ENCODE measurements at places on chromosomes 13 and 19.

GRCh38 chr13:112392719-112393118 is 16.6 kb downstream of the SPACA7 start:
- no peak for DNase-seq

- no peak for DNase-seq
Measured at GRCh38 chr13:39100996-39101738, 62.9 kb downstream of the NHLRC3 start.

DNA sequence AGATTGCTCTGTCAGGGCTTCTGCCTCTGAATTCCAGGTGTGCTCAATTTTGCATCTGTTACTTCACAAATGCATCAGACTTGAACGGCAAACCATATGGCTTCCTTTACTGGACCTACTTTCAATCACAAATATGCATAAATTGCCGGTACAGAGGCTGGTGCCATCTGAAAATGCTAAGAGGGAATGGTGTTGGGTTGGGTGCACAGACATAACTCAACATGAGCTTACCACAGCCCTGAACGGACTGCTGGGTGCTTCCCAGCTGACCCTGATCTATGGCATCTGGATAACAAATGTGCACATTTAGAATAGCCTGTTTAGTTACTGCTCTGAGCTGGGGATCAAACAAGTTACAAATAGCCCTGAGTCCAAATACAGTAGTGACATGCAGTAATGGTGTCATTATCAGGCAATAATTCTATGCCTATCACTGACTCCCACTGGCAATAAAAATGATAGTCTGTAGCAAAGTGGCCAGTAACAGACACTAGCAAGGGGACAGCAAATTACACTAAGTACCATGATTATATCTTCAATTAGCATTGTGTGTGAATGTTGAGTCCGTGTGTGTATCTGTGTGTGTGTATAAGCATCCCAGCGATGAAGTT is 927.3 kb downstream of the DIAPH3 start:
- DNase-seq: no peak

- no peak for DNase-seq
Measured at GRCh38 chr13:60571571-60571970, 174.6 kb downstream of the TDRD3 start.

DNA sequence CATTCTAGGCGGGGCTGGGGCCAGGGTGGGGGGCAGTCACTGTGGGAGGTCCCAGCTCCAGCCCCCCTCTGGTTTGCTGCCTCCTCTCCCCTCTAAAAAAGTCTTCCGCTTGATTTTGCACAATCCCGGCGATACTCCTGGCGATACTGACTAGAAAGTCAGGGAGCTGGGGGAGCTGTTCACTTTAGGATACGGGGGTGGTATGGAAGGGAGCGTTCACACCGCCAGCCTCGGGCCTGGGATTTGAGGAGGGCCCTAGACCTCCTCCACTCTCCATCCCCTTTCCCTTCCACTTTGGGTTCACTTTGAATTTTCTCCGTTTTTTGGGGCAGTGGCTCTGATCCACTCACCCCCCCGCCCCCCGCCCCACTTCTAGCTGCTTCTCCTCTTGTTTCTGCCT is 35.0 kb downstream of the KEAP1 start:
- no peak for DNase-seq

DNA sequence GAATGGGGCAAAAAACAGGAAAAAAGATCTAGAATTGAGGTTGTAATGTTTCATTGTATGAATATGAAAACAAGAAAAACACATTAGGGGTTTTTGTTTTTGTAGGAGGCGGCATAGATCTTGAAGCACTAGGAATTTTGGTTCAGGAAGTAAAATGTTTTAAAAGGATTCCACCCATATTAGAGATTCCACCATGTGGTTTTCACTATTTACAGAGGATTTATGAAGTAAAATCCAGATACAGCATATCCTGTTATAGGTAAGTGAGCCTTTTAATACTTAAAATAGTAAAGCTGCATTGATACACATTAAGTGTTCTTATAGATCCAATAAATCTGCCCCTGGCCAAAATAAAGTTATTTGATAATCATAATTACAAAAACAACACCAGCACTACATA is 61.4 kb downstream of the MICU2 start:
- DNase-seq: no peak

- DNase-seq: no peak
Measured at GRCh38 chr19:2233601-2234280, 2.4 kb downstream of the PLEKHJ1 start.

DNA sequence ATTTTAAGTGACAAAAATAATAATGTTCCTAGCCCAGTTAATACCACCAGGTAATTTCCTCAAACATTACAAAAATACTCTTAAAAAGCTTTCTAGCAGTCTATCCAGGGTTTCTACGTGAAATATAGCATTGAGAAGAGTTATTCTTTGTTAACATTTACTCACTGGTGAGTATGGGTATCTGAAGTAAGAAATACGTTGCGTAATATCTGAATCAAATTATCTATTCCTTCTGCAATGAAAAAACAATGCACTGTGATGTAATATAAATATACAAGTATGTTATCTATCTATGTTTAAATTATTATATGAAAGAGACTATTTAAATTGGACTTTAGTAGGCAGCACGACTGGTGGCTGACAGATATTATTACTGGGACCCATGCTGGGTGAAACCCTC is 5.7 kb upstream of the IGFL2 start:
- DNase-seq: no peak

DNA sequence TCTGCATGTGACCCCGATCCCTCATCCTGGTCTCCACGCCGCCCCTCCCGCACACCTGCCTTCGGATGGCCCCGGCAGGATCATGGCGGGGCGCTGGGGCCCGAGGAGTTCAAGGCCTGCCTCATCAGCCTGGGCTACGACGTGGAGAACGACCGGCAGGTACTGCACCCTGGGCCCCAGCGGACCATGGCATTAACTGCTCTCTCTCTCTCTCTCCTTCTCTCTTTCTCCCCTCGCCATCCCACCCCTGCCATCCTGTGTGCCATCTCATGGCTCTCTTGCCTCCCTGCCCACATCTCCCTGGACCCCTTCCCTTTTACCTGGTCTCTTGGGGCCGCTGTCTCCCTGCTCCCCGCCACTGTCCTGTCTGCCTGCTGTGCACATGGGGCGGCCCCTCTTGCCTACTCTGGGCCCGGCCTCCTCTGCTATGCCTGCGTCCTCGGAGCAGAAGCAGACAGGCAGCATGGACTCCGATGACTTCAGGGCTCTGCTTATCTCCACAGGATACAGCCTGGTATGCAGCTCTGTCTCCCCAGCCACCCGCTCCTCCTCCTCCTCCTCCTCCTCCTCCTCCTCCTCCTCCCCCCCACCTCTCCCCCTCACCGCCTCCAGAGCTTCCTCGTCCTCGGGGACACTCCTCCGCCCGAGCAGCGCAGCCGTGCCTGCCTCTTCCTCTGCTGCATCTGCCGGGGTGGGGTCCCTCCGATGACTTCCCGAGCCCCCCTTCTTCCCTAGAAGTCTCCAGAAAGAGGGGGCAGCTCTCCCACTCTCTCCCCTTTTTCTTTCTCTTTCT is 16.2 kb downstream of the CAPN12 start:
- no peak for DNase-seq

GRCh38 chr13:38951525-38952313 is 38.9 kb downstream of the STOML3 start:
- no peak for DNase-seq

- DNase-seq: no peak
Measured at GRCh38 chr13:97192166-97192565, 30.0 kb upstream of the MBNL2 start.

DNA sequence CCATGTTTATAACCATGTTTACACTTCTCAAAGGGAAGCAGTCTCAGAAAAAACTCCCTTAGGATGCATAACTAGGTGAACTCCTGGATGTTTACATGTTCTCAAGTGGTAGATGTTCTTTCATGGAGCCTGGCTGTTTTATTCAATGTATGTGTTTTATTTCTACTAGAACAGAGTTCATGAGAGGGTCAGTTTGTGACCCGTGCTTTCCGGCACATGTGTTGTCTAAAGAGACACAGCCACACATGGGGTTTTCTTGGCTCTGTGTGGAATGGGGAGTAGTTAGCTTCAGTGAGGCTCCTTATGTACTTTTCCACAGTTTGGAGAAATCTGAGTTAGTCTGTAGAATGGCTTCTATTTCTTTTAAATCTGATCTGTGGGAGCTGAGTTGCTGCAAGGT is 60.9 kb downstream of the ATP8A2 start:
- DNase-seq: no peak

DNA sequence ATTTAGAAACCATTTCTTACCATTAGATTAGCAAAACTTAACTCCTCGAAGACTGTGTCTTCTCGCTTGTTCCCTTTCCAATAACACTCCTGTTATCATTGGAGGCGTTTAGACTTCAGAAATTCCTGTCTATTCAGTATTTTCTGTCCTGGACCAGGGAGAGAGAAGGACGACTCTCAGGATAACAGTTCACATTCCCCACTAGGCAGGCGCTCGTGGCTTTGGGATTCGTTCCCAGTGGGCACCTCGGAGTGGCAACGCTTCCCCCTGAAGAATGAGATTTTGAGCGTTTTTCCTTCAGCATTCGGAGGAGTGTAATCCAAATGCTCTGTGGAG is 429 bp upstream of the ZNF225 start:
- no peak for DNase-seq

GRCh38 chr13:72390909-72391308 is 336.5 kb downstream of the MZT1 start:
- no peak for DNase-seq

DNA sequence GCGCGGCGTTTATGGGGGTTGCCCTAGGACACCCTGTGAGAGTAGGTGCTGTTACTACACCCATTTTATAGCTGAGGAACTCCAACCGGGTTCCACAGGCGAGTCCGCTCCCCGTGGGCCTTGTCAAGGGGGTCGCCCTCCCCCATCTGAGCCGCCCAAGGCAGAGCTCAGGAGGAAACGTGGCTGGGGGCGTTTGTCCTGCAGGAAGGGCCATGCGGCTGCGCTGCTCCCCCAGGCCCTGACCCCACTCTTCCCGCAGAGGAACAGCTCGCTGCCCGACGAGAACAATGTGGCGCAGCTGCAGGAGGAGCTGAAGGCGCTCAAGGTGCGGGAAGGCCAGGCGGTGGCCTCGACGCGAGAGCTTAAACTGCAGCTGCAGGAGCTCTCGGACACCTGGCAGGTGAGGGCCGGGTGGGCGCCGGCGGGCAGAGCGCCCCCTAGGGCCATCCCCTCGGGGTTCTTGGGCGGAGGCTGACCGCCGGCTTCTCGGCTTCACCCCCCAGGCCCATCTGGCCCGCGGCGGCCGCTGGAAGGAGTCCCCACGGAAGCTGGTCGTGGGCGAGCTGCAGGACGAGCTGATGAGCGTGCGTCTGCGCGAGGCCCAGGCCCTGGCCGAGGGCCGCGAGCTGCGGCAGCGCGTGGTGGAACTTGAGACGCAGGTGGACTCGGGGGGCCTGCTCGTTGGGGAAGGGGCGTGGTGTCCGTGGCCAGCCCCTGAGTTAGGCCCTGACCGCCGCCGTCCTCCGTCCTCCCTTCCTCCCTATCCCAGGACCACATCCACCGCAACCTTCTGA is 12.4 kb downstream of the PRR36 start:
- DNase-seq: no peak

- no peak for DNase-seq
Measured at GRCh38 chr19:51572410-51572809, 1.3 kb downstream of the ZNF175 start.

GRCh38 chr13:30142486-30143211 is 164.7 kb downstream of the KATNAL1 start:
- no peak for DNase-seq

- no peak for DNase-seq
Measured at GRCh38 chr13:99320693-99321481, 13.7 kb upstream of the GPR183 start.

GRCh38 chr13:21228738-21229137 is 52.3 kb downstream of the MRPL57 start:
- no peak for DNase-seq

GRCh38 chr19:31408460-31409124 is 59.4 kb upstream of the TSHZ3 start:
- DNase-seq: no peak

DNA sequence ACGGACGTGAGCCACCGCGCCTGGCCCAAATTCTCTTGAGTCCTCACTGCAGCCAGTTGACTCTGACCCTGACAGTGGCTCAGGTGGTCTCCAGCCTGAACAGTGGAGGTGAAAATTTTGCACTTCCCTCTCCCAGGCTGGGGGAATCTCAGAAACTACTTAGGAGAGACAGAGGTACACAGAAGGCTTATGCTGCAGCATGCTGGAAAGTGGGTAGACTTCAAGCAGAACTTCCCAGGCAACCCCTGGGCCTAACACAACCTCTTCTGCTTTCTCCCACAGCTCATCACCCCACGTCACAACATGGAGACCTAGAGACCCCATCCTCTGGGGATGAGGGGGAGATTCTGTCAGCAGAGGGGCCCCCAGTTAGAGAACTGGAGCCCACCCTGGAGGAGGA is 14.4 kb downstream of the NCAN start:
- DNase-seq: no peak

GRCh38 chr19:13417054-13417453 is 89.2 kb downstream of the CACNA1A start:
- DNase-seq: no peak

DNA sequence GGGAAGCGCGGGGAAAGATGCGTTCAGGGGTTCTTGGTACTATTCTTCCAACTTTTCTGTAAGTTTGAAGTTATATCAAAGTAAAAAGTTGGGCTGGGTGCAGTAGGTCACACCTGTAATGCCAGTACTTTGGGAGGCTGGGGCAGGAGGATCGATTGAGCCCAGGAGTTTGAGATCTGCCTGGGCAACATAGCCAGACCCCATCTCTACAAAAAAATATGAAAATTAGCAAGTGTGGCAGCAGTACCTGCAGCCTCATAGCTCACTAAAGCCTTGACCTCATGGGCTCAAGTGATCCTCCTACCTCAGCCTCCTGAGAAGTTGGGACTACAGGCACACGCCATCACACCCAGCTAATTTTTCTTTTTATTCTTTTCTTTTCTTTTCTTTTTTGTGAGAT is 12.4 kb upstream of the ZNF77 start:
- no peak for DNase-seq

DNA sequence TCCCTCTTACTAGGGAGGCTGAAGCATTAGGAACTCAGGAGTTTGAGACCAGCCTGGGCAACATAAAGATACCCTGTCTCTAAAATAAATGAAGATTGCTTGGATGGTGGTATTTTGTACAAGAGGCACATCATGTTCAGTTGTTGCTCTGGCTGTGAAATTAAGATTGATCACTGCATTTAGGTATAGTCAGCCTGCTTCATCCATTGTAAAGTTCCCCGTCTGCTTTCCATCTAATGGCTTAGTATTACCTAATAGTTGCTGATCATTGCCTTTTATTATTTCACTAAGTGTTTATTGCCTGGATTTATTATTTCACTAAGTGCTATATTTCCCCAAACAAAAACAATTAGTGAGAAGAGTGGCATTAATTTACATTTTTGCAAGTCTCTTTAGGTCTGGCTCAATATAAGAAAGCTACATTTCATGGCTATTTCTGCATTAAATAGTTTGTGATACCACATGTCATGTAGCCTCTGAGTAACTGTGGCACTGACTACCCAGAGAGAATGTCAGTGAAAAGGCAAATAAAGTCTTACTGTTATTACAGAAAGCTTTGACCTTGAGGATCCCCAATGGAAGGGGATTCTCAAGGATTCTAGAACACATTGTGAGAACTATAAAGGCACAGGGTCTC is 45.0 kb upstream of the ZMYM5 start:
- no peak for DNase-seq

- no peak for DNase-seq
Measured at GRCh38 chr13:98981369-98982080, 3.7 kb upstream of the DOCK9 start.

GRCh38 chr13:91722267-91722884 is 324.0 kb downstream of the GPC5 start:
- no peak for DNase-seq

Measured in stimulated activated CD4-positive, alpha-beta T cell treated with anti-CD3 and anti-CD28 coated beads, Interleukin-1b, Interleukin-23, amount 100 ng/mL, for 4 hours (primary cell).